T-cell (primary cell): ENCODE measurements at places on chromosomes 3 and 15. TPM values are rescaled to one million over a fixed set of nuclear protein-coding genes. Genes with fewer than 3 reads are reported as not detected.

- no peak for DNase-seq
These were observed 84.1 kb upstream of the PRR23E start for GRCh38 chr3:127108796-127109195.

DNA sequence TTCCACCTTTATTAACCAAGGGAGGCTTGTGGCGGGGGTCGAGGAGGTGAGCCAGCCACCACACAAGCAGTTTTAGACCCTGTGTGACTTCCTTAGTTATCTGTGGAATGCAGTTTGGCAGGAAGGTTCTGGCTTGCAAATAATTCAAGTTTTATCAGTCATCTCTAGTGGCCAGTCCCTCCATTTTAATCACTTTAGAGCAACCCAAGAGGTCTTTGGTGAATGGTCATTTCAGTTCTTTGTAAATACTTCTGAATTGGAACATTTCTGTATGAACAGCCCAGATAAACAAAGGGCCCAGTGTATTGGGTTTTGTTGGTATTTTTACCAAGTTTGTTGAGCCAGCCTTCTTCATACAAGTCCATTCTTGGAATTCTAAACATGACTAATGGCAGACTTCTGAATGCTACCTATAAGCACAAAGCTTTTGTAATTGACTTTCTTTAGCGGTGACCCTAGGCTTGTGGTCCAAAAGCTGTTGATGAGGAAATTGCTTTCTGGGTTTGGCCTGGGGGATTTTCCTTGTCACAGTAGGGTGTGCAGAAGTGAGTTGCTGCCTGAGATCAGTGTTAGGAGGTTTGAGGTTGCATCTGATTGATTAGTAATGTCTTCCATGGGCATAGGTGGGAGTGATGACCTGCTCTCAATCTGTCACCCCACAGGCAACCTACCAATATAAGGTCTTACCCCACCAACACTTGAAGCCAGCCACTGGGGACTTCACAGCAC, 193.3 kb upstream of the TOPAZ1 start:
- no peak for DNase-seq

GRCh38 chr3:112688085-112688769, 47.3 kb upstream of the CCDC80 start:
- no peak for DNase-seq

GRCh38 chr15:57118013-57118799, 199.8 kb downstream of the TCF12 start:
- DNase-seq = no peak

DNA sequence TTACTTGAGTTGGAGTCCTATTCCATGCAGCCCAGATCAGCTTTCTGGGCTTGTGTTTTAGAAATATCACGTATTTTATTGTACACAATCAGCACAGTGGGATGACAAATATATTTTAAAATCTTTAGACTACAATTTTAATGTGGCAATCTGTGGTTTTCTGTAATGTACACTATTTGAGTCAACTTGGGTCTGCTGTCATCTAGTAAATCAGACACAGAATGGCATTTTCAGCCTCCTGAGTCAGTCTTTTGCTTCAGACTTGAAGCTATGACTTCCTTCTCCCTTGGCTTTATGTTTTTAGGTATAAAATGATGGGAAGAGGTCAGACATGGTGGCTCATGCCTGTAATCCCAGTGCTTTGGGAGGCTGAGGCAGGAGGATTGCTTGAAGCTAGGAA, 232.1 kb downstream of the NECTIN3 start:
- DNase-seq = no peak

- DNase-seq = no peak
These were observed 213.5 kb upstream of the CRBN start for GRCh38 chr3:3392946-3393345.

GRCh38 chr15:94352636-94353487, 121.5 kb downstream of the MCTP2 start:
- DNase-seq = no peak

DNA sequence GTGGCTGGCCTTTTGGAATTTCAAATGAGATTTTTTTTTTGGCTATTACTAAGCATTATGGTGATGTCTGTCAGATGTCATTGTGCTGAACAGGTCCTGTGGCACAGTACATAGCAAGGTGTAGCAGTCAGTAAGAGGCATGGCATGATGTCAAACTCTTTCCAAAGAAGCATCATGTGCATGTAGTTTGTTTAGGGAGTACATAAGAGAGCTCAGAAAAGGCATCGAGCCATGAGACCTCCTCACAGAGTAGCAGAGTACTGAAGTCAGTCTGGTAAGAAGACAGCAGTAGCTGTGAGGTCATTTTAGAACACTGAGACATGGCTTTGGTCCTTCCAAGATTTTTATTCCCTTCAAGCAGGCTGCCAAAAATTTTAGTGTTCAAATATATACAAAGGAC, 134.9 kb upstream of the SPRED1 start:
- no peak for DNase-seq

GRCh38 chr15:29890336-29891095, 68.2 kb upstream of the TJP1 start:
- DNase-seq = no peak

DNA sequence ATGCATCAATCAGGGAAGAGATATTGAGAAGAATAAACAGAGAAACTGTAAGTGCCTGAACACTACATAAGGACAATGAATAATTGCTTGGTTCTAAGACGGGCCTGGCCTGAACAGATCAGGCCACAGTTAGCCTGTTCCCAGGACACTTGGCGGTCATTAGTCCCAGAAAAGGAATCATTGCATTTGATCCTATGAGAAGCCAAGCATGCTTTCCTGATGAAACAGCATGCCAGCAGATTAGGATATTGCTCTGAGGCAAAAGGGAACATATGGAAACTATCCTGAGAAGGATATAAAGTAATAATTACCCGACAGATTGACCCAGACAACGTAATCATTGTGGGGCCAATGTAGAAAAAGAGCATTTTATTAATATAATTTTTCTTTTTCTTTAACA, 51.9 kb downstream of the STRIT1 start:
- DNase-seq = no peak

Gene ACKR4
- not detected for total RNA-seq

Gene PROS1
- 0.39 TPM for total RNA-seq

GRCh38 chr3:32310336-32310735, 71.9 kb downstream of the CMTM8 start:
- DNase-seq = no peak

Gene ISL2
- 0.23 TPM for total RNA-seq

Gene XYLB
- total RNA-seq = 0.59 TPM

DNA sequence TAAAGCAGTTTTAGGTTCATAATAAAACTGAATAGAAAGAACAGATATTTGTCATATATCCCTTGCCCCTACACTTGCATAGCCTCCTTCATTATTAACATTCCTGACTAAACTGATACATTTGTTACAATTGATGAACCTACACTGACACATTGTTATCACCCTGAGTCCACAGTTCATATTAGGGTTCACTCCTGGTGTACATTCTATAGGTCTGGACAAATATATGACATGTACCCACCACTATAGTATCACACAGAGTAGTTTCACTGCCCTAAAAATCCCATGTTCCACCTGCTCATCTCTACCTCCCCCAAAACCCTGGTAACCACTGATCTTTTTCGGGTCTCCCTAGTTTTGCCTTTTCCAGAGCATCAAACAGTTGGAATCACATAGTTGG, 13.8 kb downstream of the DCBLD2 start:
- no peak for DNase-seq

- no peak for DNase-seq
These were observed 72.1 kb upstream of the FNDC3B start for GRCh38 chr3:171967137-171967783.

- DNase-seq = no peak
These were observed 22.4 kb upstream of the FAM174B start for GRCh38 chr15:92677999-92678398.

DNA sequence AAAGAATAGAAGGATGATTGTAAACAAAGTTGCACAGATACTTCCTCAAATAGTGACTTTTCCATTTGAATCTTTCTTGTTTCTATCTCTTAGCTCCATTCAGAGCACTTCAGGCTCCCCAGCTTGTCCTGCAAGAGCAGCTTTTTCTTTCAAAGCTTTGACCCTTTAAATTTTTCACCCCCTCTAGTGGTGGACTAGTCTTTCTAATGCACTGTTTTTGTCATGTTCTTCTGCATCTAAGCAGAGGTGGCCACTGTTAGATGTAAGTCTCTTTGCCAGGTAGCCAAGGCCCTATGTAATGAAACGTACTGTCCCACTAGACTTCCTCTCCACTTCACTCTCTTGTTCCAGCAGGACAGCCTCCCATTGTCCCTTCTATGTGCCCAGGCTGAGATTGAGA, 74.0 kb upstream of the MANF start:
- DNase-seq = no peak

Gene PLCB2
- total RNA-seq = 250 TPM

Gene IL5RA
- 0.60 TPM for total RNA-seq

Gene PLA2G4E
- total RNA-seq = not detected

Gene C3orf70
- not detected for total RNA-seq

DNA sequence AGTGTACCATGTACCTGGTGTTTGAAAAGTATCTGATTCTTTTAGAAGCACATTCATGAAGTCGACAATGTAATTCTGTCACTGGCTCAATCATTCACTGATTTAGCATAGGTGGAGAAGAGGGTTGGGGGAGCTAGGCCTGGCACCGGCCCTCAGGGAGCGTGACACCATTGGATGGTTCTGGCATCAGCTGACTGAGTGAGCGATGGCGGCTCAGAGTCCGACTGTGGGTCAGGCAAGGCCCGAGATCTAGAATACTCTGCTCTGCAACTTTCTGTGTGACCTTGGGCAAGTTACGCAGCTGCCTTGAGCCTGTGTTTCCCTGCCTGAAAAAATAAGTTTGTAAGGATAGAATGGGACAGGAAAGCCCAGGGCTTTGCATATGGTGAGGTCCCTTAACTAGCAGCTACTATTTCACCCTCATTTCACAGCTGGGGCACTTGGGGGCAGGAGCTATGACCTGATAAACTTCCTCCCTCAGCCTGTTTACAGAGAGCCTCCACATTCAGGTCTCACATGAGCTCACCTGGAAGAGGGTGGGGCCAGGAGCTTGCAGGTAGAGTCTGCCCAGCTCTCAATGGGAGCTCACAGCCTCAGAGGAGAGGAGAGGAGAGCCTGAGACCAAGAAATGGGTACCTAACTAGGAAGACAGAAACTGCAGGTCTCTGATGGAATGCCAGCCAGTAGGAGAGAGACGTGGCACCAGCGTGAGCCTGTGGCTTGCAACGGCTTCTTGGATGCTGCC, 153.7 kb upstream of the TLE3 start:
- DNase-seq = no peak

DNA sequence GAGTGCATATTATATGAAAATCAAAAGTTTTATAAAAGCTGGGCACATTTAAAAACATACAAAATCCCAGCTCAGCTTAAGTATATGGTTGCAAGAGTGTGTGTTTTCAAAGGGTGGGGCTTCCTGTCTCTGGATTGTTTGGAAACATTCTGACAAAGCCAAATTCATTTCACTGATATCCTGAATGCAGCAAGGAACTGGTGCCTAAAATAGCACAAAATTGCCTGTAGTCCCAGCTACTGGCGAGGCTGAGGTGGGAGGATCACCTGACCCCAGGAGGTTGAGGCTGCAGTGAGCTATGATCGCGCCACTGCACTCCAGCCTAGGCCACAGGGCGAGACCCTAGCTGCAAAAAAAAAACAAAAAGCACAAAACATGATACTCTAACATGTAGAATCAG, 13.0 kb upstream of the TJP1 start:
- no peak for DNase-seq

DNA sequence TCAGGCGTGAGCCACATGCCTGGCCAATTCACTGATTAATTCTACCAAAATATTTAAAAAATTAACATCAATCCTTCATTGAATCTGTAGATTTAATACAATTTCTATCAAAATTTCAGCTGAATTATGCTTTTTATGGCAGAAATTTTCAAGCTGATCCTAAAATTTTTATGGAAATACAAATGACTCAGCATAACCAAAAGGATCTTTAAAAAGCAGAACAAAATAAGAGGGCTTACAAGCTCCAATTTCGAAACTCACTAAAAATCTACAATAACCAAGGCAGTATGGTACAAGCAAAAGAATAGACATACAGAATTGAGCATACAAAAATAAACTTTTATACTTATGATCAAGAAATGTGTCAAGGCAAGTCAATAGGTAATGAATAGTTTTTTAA, 180.4 kb upstream of the CTNNB1 start:
- DNase-seq = no peak

GRCh38 chr15:60758961-60759729, 280.2 kb upstream of the ICE2 start:
- DNase-seq = no peak

GRCh38 chr15:57158589-57158988, 217.7 kb upstream of the CGNL1 start:
- no peak for DNase-seq

DNA sequence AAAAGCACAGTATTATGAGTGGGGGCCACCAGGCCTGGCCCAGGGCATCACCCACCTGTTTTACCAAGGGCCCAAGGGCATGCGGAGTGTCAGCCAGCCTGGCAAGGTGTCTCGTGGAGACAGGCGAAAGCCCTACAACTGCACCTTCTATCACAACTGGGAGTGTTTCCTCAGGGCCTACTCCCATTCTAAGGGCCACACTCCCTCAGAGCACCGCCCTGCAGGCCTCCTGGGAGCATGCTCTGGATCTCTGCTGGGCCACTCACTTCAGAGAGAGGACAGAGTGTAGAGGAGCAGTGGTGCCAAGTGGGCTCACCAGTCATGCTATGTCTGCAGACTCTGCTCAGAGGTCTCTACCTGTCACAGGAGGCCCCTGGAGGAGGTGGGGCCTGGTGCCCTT, 21.2 kb upstream of the CLK3 start:
- no peak for DNase-seq

DNA sequence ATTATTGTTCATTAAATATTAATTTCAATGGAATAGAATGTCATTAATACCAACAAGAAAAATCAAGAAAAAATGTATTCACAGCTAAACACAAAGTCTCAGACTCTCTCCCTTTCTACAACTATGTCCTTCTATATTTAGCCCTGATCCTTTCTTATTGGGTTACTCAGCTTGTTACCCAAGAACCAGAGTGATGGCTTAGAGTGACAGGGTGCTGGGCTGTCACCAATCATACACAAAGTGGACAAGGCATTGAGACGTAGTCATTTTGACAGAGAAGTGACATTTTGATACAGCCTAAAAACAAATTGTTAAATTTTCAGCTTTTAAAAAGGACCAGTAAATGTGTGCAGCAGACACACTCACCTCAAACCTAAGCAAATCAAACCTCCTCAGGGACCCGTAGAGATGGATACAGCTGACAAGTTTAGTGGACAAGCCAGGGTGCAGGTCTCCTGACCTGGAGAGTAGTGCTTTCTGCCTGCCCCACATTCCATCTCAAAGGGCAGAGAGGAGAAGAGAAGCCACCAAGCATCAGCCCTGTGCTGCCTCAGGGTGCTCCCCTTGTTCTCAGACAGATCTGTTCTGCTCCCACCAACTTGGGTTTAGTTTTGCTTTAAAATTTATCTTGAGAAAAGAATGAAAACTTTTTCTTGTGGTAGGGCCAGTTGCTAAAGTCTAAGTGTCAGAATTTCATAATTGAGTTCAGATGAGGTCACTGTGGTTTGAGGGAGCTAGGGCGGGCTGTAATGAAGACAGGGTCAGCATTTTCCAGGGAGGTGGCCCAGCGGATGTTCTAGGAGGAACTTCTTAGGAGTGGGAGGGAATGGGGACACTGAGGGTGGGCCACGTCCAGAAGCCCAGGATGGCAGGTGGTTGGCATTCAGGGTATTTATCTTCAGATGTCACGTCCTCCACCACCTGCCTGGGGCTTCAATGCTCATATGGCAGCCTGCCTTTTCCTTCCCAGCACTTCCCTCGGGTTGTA, 136.5 kb upstream of the TBL1XR1 start:
- no peak for DNase-seq

Gene EFCC1
- 0.28 TPM for total RNA-seq

GRCh38 chr3:125189378-125190165, 23.0 kb downstream of the SLC12A8 start:
- DNase-seq = no peak

Gene CCDC13
- 1.2 TPM for total RNA-seq
